Stimulated activated CD4-positive, alpha-beta T cell treated with anti-CD3 and anti-CD28 coated beads, TNF-alpha, amount 100 ng/mL, for 48 hours (primary cell): ENCODE measurements at places on chromosomes 4 and X.

DNA sequence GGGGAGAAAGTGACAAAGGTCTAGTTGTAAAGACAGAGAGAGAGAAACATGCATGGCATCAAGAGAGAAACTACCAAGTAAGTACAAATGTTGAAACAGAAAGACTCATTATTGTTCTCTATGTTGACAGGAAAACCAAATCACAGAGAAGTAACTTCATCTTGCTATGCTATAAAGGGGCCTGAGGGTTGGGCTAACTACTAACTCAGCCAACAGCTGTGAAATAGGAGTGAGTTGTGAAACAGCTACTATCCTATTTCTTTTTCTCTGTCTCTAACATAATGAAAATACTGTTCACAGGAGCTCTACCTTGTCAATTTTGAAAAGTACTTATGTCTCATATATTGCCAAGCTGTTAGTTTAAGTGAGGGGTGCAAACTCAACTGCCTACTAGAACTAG is 65.0 kb downstream of the MTMR8 start:
- DNase-seq, result no peak

- no peak for DNase-seq
Measured at GRCh38 chr4:65498606-65499005, 171.7 kb downstream of the EPHA5 start.

- DNase-seq, result no peak
Measured at GRCh38 chrX:13864264-13864663, 47.4 kb upstream of the GPM6B start.

DNA sequence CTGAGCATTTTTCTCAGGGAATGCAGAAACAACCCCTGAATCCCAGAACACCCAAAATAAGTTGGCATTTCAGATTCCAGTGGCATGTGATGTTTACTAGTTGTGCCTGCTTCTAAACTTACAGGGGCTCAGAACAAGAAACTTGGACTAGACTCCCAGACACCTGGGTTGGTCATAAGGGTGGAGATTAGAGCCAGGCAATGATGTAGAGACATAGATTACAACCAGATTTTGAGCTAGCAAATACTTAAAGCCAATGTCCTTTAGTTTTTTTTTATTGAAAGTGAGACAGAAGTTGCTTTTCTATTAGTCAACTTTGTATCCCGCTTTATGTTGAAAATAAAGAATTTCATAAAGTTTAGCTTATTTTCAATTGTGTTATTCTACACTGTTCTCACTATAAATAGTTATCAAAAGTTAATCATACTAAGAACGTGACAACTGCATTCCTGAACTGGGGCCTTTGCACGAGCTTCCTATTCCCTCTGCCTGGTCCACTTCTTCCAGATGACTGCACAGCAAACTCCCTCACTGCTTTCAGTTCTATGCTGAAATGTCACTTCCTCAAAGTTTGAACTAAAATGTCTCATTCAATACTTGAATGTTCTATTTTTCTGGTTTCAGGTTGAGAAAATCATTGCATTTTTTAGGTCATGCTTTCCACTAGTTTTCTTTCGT is 224.7 kb upstream of the PPP1R2C start:
- DNase-seq, result no peak

- DNase-seq, result no peak
Measured at GRCh38 chr4:10181745-10182445, 65.3 kb upstream of the WDR1 start.

DNA sequence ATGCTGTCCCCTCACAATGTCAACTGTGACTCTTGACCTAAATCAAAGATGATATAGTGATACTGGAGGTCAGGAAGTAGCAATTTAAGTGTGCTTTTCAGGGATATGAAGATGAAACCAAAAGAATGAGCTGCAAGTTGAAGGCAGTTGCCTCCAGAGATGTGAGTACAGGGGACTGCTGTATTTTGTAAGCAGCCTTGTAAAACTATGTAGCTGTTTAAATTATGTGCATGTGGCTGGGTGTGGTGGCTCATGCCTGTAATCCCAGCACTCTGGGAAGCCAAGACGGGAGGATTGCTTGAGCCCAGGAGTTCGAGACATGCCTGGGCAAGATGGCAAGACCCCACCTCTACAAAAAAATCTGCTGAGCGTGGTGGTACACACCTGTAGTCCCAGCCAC is 15.1 kb upstream of the TNIP2 start:
- no peak for DNase-seq

GRCh38 chr4:72375073-72375736 is 193.8 kb downstream of the ADAMTS3 start:
- DNase-seq, result no peak

DNA sequence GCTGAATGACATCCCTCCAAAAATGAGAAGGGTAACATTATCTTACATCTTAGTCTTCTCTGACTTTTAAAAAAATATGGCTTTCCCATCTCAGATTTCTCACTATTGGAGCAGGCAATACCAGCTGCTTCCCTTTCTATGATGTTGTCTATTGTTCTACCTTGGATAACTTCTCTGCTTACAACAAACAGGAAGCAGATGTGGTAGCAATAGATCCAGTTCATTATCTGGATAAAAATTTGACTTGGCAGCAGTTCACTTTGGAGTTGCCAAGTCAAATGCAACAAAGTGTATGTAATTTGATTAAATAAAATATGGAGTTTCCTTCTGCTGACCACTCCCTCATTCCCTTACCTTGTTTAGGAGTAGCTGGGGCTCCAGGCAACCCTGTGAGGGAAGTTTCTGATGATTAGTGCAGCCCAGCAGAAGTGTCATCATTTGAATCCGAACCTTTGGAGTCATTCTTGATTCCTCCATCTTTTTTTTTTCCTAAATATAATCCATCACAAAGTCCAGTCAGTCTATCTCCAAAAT is 72.0 kb upstream of the GPRIN3 start:
- DNase-seq, result no peak

- DNase-seq, result no peak
Measured at GRCh38 chr4:138243369-138243768, 1.2 kb upstream of the SLC7A11 start.

DNA sequence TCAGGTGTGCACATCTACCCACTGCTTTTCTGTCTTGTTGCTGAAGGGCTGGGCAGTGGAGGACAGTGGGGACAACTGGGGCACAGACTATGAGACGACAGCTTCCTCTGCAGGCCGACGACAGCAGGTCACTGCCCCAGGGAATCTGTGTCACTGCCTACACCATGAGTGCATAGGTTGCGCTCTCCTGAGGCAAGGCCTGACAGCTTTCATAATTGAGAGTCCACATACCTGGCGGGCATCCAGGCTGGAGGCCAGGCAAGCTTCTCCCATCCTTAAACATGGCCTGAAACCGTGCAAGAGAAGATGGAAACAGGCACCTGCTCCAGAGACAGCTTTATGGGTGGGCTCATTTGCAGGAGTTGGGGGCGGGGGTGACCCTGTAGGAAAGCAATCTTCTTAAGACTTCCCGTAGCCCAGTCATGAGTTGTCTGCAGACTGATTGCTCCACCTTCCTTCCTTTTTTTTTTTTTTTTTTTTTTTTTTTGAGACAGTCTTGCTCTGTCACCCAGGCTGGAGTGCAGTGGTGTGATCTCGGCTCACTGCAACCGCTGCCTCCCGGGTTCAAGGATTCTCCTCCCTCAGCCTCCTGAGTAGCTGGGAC is 2.9 kb downstream of the ANOS1 start:
- DNase-seq, result no peak

GRCh38 chr4:182263562-182263961 is 20.4 kb downstream of the TENM3 start:
- no peak for DNase-seq

DNA sequence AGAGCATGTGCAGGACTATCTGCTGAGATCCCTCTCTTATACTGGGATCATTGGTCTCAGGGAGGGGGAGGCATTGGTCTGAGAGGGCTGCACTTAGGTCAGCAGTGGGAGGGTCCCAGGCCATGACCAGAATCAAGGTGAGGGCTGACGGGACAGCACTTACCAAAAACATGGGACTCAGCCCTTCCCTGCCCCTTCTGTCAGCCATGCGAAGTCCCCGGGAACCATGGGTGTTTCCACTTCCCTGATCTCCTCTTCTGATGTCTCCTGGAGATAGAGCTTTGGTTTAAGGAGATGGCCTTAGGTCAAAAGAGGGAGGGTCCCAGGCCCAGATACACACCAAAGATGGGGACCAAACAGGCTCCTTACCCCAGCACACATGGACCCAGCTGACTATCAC is 12.9 kb upstream of the HSFX1 start:
- no peak for DNase-seq

GRCh38 chrX:150690126-150690525 is 3.1 kb upstream of the MTMR1 start:
- DNase-seq, result no peak

GRCh38 chr4:7781366-7781765 is 158.3 kb downstream of the AFAP1 start:
- no peak for DNase-seq

DNA sequence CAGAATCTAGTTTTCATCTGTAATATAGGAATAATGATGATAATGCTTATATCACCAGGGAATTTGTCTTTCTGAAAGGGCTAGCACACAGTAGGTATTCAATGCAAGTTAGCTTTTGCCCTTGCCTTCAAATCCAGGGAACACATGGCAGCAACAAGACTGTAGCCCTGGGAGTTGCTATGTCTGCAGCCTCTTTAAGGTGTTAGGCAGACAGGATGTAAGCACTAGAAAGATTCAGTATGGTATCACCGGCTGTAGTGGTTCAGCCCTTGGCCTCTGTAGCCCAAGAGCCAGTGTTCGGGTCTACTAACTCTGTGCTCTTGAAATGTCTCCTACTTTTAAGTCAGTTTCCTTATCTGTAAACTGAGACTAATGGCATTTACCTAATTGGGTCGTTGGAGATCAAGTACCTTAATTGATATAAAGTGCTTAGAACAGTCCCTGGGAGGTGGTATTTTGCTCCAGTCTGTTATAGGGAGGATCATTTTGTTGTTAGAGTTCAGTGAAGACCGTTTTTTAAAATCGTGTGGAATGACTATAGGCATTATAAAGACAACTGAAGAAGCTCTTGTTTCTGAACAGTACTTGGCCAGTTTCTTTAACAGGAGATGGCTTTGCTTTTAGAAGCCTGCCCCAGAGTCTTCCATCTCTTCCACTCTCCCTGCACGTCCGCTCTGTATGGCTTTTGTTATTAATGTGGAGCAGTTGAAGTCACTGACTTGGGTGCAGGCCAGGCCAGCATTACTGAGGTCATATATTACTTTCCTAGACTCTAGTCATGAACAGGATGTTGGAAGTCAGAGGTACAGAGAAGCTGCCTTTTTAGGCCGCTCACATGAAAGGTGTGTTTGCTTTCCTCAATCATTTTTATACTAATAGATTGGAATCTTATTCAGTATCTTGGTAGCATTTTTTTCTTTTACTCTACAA is 44.8 kb downstream of the GAB1 start:
- no peak for DNase-seq

GRCh38 chr4:10173754-10174749 is 57.5 kb upstream of the WDR1 start:
- no peak for DNase-seq

DNA sequence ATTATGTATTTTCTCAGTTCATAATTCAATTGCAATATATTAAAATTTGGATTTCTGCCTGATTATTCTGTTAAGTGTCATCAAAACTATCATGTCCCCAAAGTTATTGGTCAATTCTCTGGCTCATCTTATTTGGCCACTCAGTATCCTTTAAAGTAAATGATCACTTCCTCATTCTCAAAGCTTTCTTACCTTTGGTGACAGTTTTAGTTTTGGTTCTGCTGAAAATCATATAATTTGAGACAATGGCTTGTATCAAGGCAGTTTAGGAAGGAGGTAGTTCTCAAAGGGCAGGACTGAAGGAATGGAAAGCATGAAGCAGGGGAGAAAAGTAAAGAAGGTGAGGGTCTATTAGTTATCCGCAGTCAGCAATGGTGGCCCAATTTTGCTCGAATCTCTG is 1832.1 kb downstream of the ARAP2 start:
- DNase-seq, result no peak

GRCh38 chr4:22522206-22522605 is 6.3 kb upstream of the ADGRA3 start:
- no peak for DNase-seq

- no peak for DNase-seq
Measured at GRCh38 chr4:137200322-137200721, 332.0 kb downstream of the PCDH18 start.

- no peak for DNase-seq
Measured at GRCh38 chrX:20802036-20802435, 535.3 kb upstream of the RPS6KA3 start.

GRCh38 chr4:123398853-123399626 is 2.4 kb downstream of the SPRY1 start:
- DNase-seq, result peak; percentile 39

GRCh38 chrX:122739770-122740169 is 444.3 kb upstream of the GRIA3 start:
- no peak for DNase-seq

DNA sequence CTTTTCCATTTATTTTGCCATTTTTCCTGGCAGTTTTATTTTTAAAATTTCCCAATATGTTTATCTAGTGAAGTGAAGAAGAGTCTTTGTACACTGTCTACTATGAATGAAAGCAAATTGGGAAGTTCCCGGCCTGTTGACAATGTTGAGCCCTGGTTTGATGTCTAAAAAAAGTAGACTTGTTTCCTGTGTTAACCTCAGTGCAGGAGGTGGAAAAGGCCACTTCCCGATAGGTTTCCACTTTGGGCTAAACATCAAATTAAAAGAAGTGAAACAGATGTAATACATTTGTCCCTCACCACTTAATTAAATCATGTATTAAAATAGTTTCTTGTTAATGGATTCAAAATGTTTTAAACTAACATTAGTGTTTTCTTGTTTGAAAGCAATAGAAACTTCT is 30.0 kb downstream of the BBS12 start:
- DNase-seq, result no peak

DNA sequence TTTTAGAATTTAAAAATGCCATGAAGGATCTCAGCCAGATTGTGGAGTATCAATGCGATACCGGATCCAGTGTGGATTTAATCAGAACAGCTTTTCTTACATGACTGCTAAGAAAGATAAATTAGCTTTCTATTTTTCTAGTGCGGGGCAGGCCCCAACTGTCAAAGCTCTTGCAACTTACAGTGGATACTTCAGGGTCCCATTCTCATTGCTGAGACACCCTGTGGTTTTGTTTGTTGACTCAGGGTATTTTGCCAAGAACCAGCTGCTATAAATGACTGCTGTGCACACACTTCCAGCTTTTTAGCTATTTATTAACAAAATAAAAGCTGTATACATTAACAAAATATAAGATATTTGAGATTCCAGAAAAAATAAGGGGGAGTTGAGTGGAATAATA is 166.4 kb downstream of the DCLK2 start:
- no peak for DNase-seq

- no peak for DNase-seq
Measured at GRCh38 chr4:137283737-137284136, 248.6 kb downstream of the PCDH18 start.

- no peak for DNase-seq
Measured at GRCh38 chr4:148126825-148127224, 315.4 kb downstream of the NR3C2 start.

DNA sequence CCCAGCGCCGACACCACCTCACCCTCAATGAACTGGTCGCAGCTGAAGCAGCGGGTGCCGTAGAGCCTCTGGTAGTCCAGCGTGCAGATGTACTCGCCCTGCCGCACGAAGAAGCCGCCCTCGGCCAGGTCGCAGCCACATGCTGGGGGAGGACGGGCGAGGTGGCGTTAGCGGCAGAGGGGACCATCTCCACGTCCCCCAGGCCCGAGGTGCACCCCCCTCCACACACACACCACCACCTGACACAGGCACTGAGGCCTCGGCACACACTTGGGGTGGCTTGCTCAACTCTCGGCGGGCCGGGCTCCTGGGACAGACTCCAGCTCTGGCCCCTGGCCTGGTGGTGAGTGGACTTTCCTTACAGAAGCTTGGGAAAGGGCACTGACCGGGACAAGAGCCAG is 61.5 kb downstream of the ABLIM2 start:
- no peak for DNase-seq

- DNase-seq, result no peak
Measured at GRCh38 chrX:69319376-69319775, 154.1 kb upstream of the PJA1 start.
